ENCODE measurements at places on chromosomes 4 and X. TPM values are rescaled to one million over a fixed set of nuclear protein-coding genes. Genes with fewer than 3 reads are reported as not detected.

GRCh38 chrX:154002215-154002719 is 17.4 kb downstream of the IRAK1 start:
- DNase-seq, result no peak

- DNase-seq, result no peak
These were observed 56.2 kb downstream of the CD99L2 start for GRCh38 chrX:150842198-150842685.

GRCh38 chr4:123444290-123444731 is 47.7 kb downstream of the SPRY1 start:
- no peak for DNase-seq

DNA sequence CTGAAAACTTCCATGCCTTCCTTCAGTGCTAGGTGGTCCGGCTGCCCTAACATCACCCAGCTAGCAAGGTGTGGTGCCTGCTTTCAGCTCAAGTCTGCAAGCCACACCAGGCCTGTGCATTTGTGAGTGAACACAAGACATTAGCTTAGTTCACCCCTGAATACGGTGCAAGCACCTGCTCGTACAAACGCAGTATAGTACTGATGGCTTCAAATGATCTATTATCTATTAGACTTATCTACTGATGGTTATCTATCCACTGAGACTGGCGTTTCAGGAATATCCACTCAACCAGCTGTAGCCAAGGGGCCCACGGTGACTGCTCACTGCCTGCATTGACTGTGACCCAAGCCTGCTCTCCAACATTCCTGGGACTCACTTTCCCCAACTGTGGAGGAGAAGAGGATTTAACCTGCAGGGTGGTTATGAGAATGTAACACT is 155.9 kb downstream of the SHOX start:
- DNase-seq, result no peak

- no peak for DNase-seq
These were observed 622.4 kb downstream of the BCOR start for GRCh38 chrX:39475372-39475771.

DNA sequence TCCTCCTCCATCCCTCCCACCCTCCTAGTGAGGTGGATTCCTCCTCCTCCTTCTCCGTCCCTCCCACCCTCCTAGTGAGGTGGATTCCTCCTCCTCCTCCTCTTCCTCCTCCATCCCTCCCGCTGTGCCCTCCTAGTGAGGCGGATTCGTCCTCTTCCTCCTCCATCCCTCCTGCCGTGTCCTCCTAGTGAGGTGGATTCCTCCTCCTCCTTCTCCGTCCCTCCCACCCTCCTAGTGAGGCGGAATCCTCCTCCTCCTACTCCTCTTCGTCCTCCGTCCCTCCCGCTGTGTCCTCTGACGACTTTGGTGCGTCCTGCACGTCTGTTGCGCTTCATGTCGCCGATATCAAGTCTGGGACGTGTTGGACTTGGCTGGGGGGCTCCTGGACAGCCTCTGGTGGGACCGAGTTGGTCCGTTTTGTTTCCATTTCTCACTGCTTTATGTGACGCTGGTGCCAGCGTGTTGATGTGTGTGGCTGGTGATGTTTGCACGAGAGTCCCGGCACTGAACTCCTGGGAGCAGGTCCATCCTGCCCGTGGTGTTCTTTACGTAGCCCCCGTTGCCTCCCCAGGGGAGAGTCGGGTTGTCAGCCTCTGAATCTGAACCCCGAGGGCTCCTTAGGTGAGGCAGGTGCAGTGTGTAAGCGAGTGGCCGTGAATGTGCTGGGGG is 5.4 kb downstream of the AKAP17A start:
- no peak for DNase-seq

DNA sequence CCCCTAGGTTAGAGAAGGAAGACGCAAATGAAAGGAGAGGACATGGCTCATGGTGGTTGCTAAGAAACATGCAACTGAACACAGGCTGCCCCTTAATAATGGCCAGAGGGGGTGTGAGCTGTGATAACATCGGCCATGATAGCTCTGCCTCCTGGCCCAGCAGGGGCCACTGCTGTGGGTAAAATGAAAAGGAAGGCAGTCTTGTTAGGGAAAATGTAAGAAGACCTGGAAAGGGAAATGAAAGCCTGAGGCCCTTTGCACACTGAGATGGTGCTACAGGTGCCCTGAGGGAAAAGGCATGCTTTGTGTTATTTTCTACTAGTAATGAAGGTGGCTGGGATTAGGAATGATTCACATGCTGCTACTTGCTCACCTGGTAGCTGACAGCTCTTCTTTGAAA is 123.6 kb upstream of the MID1 start:
- no peak for DNase-seq

- DNase-seq, result no peak
These were observed 654.9 kb upstream of the HTR2C start for GRCh38 chrX:113929004-113929403.

DNA sequence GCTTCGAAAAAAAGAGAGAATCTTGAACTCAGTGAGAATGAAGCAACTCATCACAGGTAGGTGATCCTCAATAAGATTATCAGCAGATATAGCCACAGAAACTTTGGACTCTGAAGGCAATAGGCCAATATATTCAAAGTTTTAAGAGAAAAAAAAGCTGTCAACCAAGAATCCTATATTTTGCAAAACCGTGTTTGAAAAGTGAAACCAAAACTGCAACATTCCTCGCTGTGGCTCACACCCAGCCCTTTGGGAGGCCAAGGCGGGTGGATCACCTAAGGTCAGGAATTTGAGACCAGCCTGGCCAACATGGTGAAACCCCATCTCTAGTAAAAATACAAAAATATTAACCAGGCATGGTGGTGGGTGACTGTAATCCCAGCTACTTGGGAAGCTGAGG is 22.8 kb downstream of the MAD2L1 start:
- no peak for DNase-seq

GRCh38 chrX:16445166-16445752 is 204.7 kb upstream of the S100G start:
- DNase-seq, result no peak

TEX11 gene
- not detected for total RNA-seq

ELK1 gene
- total RNA-seq, result 24.1 TPM

HTR2C gene
- 0.22 TPM for total RNA-seq

TEX13D gene
- total RNA-seq, result not detected

Data from sciatic nerve (tissue), 2 donors.